ENCODE measurements at places on chromosomes 12 and 14.
A peak's percentile ranks its signal among the peaks of the same experiment; 100 is the strongest.

DNA sequence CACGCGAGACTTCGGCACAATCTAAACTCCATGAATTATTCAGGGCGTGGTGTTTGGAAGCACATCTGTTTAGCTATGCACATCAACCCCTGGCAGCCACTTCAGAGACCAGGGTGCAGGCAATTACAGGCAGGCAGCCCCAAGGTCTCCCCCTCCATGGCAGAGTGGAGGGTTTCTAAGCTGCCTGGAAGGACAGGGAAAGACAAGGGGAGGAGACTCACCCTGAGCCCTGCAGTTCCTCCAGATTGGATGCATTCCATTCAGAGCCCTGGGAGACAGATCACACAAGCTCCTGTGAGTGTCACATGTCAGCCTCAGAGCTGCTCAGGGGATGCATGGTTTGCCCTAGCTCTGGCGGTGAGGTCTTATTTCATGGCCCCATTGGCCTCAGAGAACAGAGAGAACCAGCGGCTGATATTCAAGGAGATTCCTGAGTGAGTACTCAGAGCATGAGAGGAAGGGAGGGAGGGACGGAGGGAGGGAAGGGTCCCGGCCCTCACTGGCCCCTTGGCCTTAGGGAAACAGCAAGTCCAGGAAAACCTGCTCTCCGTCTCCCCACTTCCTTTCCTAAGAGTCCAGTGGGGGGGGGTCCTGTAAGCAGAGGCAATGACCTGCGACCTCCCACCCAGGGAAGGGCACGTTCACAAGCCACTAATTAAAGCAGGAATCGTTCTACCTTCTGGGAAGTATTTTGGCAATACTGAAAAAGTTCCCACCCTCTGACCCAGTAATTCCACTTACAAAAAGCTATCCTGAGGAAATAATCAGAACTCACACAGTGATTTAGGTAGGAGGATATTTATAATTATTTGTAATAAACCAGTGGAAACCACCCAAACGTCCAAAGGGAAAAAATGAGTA lies 55.1 kb downstream of the SSH1 start:
- no peak for DNase-seq

GRCh38 chr14:54172562-54172961 lies 215.9 kb upstream of the BMP4 start:
- no peak for DNase-seq

- no peak for DNase-seq
Observed at GRCh38 chr12:42129595-42130204, 15.0 kb downstream of the GXYLT1 start.

- DNase-seq: no peak
Observed at GRCh38 chr14:94581127-94581999, at the start of gene SERPINA5. TSS of gene SERPINA5 (plus strand) at chr14:94581426. CDS start at chr14:94587363, 5,937 bp downstream.

- no peak for DNase-seq
Observed at GRCh38 chr12:122942637-122943036, 23.6 kb downstream of the ABCB9 start.

- no peak for DNase-seq
Observed at GRCh38 chr14:102213984-102214658, 74.4 kb downstream of the WDR20 start.

GRCh38 chr12:5969156-5969973 lies 24.3 kb upstream of the ANO2 start:
- no peak for DNase-seq

- DNase-seq: no peak
Observed at GRCh38 chr12:16027002-16027401, 115.9 kb downstream of the DERA start.

DNA sequence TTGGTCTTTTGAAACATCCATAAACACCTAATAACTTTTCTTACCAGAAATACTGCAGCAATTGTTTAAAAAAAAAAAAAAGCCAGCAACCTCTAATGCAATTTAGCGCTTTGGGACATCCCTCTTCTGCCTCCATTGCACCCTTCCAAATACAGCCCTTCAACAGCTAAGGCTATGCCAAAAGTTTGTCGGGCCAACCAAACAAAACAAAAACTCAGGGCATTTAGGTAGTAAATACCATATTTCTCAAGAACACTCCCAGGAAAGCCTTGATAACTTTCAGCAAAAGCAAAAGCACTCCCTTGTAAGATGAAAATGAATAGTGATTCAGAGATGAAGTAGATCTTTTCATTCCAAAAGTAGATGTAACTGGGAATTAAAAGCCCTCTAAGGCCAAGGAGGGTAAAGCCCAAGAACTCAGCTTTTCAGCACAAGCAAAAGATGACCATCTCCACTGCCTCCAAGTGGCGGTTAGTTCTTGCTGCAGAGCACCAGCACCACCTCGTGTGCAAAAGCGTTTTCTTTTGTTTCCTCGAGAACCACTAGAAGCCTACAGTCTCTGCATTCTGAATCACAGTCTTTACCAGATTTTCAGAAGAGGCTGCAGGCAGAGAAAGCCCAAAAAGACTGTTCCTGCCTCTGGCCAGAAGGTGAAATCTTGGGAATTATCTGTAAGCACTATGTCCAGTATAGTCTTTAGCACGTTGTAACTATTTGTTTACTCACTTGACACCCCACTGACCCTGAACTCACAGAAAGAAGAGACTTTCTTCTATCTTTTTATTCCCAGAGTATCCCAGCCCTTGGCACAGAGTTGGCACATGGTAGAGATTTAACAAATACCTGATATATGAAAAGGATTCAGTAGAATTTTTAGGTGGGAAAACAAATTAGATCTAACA lies 53.1 kb downstream of the SIX6 start:
- DNase-seq: no peak

DNA sequence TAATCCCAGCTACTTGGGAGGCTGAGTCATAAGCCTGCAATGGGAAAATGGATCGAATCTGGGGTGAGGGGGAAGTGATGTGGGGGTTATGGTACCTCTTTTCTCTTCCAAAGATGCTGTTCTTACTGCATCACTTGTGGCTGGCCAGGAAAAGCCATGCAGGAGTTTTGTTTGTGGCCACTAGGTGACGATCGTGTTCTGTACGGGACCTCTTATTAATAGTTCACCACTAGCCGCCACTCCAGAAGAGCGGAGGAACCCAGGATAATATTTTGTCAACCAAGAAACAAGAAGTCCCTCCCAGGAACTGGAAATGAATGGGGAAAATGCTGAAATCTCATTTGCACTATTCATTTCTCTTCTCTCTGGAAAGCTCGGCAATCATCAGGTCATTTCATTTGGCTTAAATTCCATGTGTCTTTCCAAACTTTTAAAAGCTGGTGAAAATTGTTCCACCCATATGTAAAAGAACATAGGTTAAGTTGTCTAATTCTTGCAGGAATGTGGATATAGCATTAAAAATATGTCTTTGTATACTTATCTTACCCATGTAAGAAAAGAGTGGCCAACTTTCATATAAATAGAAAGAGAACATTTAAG lies 8.9 kb downstream of the GPR65 start:
- peak; percentile 16 for DNase-seq

- no peak for DNase-seq
Observed at GRCh38 chr14:58533446-58533845, 104.3 kb upstream of the DACT1 start.

- DNase-seq: no peak
Observed at GRCh38 chr14:35140718-35141581, 18.6 kb downstream of the PRORP start.

- no peak for DNase-seq
Observed at GRCh38 chr12:119366007-119366406, 31.5 kb downstream of the CCDC60 start.

GRCh38 chr12:54603173-54603814 lies 14.8 kb upstream of the PPP1R1A start:
- DNase-seq: peak; percentile 18

GRCh38 chr12:47085815-47086252 lies 6.1 kb upstream of the AMIGO2 start:
- DNase-seq: peak; percentile 11

DNA sequence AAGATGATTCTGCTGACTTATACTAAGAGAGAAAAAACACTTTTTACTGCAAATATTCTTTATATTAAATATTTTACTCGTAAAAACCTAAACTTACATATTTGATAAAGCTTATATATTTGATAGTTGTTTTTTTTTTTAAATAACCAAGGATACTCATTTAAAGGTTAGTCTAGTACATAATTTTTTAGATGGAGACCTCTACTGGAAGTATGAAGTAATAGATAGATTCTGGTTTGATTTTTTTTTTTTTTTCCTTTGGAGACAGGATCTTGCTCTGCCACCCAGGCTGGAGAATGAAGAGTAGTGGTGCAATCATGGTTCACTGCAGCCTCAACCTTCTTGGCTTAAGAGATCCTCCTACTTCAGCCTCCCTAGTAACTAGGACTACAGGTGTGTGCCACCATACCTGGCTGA lies 16.4 kb downstream of the ARID2 start:
- DNase-seq: no peak

DNA sequence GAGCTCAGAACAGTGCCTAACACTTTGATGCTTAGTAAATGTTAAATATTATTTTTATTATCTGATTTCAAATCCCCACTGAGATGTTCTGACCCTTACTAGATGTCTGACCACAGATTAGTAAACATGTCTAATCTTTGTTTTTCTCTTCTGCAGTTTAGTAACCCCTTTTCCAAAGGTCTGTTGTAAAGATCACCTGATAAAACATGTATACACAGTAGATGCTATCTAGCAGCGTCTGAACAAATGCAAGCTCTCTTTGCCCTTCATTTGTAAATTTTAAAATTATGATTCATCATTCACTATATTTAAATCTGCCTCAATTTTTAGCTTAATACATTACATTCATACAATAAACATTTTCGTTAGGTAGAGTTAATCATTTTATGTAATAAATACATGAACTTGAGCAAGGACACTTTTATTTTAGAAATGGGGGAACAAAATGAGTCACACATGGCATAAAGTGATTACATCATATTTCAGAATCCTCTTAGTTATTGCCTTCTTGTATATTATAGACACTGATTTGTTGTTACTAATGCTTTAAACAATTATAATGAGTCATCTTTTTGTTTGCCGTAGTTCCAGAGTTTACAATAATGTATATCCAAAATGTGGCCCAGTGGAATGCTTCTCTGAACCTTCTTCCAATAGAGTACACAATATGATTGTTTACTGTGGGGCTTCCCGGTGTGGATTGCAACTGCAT lies 1.7 kb upstream of the OR4K5 start:
- no peak for DNase-seq

- no peak for DNase-seq
Observed at GRCh38 chr12:91604897-91605296, 422.3 kb upstream of the DCN start.

- DNase-seq: no peak
Observed at GRCh38 chr12:69056743-69057515, 124.0 kb upstream of the CPM start.

DNA sequence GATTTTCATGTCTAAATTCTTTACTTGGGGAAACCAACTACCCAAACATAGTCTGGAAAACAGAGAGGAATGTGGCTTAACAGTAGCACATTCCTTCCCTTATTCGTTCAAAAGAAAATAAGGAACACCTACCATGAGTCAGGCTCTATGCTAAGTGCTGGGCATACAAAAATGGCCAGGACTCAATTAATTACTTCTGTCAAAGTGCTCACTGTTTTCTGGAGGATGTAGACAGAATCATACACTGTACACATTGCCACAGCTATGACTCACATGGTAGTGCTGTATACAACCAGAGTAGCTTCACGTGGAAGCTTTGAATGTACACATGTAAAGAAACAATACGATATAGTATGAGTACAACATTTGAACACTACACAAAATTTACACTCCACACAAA lies 50.1 kb downstream of the SLC25A21 start:
- DNase-seq: no peak

DNA sequence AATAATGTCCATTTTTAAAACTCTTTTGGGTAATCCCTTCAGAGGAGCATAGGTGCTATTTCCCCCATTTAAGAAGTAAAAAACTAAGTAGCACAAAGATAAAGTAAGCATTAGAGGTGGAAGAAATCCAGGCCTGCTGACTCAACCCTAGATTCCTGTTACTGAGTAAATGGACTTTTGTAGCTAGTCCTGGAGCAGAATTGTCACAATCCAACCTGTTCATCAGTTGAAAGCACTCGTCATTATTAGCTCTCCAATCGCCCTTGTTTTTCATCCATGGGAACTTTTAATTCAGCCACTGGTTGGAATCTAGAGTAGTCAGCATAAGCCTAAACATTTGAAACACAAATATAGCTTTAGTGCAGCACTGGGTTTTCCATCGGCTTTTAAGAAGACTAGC lies 139.5 kb upstream of the AMIGO2 start:
- no peak for DNase-seq

GRCh38 chr14:64875350-64875749 lies 4.4 kb downstream of the SPTB start:
- no peak for DNase-seq

DNA sequence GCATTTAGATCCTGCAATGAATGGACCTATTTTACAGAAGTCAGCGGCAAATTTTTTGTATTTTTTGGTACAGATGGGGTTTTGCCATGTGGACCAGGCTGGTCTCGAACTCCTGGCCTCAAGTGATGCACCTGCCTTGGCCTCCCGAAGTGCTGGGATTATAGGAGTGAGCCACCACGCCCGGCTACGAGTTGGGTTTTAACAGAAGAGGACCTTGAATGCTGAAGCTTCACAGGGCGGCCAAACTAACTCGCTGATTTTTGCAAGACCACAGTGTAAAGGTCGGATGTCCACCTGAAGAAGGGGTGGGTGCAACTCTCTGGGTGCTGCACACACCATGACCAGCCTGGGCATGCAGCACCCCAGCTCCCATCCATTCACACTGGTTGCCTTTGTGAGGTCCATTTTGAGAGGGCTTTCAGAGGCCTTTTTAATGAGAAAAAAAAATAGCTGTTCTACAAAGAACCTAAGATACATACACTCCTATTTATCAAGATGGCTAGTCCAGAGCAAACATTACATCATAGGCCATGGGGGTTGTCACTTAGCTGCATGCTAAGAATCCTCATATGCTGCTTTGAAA lies 21.6 kb upstream of the CDK2AP1 start:
- no peak for DNase-seq

GRCh38 chr14:95193081-95193480 lies 35.8 kb upstream of the DICER1 start:
- DNase-seq: no peak

DNA sequence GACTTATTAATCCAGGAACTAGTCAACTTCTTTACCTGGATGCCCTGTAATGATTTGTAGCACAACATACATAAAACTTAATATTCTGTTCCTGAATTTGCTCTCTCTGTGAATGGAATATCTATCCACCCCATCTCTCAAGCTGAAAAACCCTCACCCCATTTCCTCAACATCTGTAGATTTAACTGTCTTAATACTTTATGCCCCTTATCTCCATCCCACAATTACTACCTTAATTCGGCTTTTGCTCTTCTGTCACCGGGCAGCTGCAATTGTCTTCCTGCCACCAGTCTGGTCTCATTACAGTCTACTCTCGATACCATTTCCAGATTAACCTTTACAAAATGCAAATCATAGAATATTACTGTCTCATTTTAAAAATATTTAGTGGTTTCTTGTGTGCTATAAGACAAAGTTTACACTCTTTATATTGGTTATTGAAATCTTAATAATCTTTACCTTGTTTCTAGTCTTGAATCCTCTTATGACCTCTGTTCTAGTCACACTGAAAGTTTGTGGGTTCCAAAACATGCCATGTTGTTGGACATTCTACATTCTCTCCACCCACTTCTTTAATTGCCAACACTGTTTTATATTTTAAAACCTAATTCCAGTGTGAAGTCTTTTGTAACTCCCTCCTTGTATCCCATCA lies 347.3 kb downstream of the RAD51B start:
- no peak for DNase-seq

- no peak for DNase-seq
Observed at GRCh38 chr14:47366006-47366405, 309.4 kb downstream of the MDGA2 start.

Measured in T-helper 1 cell (primary cell).